ENCODE measurements at places on chromosomes 4 and X. TPM values are rescaled to one million over a fixed set of nuclear protein-coding genes. Genes with fewer than 3 reads are reported as not detected.

DNA sequence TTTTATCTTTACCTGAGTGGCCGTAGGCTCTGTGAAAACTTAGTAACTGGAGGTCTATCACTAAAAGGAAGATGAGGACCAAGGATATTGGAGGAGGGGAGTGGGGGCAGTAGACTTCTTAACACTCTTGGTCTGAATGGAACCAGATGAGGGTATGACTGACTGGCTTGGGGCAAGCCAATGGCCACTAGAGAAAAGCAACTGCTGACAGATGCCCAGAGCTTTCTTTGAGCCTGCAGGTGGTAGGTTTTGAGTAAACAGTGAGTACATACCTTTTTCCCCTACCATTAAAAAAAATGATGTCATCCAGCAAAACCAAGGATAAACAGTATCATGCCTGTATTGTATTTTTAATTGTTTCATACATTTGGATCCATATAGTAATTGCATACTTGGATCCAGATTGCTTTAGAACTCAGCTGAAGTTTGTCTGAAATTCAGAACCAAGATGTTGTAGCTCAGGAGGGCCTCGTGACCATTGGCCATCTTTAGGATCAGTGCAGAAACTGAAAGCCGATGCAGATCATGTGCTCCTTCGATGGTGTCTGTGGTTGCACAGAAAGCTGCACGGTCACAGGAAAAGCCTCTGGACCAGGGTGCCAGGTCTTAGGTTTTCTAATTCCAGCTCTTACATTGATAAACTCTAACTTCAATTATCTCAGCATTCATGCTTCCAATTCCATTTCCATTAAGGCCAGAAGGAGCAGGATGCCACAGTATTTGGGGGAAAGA is 131.0 kb downstream of the PDGFRA start:
- DNase-seq, result no peak

- DNase-seq, result no peak
Observed at GRCh38 chrX:136205882-136206380, 45.3 kb downstream of the MAP7D3 start.

SHROOM2 gene
- under 0.01 TPM for total RNA-seq

DNA sequence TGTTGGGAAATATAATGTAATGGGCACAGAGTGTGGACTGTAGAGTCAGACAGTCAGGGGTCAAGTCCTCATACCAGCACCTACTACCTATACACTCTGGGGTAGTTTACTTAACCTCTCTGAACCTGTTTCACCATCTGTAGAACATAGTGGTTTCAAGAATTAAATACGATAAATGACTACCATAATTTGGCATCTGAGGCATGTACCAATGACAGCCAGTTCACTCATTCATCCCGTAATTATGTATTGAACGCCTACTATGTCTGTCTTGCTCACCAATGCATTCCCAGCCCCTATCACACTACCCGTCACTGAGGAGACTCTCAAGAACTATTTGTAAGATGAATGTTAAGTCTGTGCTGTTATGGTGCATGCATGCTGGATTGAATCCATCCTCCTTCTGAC is 2.0 kb upstream of the FGB start:
- DNase-seq, result no peak

GRCh38 chr4:3527914-3528876 is 4.0 kb downstream of the LRPAP1 start:
- DNase-seq, result no peak

DNA sequence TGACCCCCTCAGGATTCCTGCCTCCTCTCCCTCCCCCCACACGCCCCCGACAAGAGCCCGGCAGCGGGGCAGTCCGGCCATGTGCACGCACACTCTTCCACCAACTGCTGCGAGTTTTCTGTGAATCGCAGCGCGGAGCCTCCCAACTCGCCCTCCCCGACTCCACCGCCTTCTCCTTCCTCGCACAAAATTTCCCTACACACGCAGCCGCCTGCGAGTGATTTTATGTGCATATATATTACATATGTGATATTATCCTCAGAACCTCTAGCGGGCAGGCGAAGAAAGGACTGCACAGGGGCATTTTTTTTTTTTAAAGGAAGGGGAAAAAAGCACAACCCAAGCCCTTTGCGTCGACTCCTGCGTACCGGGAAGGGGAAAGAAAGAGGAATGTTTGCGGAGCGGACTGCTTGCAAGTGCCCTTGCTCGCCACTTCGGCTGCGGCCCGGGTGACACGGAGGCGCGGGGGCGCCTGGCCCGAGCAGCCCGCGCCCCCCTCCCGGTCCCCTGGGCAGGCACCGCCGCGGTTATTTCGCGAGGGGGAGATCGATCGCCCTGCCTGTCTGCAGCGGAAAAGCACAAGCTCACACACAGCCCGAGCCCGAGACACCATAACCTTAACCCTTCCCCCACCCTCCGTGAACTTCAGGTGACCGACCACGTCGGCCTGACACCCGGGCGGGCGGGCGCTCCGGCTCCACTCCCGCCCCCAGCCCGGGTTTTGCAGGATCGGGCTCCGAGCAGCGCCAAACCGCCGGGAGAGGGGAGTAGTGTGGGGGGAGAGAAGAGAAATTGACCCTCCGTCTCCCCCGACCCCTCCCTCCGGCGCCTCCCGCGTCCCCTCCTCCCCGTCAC is 2.3 kb downstream of the ZNF827 start:
- peak; percentile 84 for DNase-seq

DNA sequence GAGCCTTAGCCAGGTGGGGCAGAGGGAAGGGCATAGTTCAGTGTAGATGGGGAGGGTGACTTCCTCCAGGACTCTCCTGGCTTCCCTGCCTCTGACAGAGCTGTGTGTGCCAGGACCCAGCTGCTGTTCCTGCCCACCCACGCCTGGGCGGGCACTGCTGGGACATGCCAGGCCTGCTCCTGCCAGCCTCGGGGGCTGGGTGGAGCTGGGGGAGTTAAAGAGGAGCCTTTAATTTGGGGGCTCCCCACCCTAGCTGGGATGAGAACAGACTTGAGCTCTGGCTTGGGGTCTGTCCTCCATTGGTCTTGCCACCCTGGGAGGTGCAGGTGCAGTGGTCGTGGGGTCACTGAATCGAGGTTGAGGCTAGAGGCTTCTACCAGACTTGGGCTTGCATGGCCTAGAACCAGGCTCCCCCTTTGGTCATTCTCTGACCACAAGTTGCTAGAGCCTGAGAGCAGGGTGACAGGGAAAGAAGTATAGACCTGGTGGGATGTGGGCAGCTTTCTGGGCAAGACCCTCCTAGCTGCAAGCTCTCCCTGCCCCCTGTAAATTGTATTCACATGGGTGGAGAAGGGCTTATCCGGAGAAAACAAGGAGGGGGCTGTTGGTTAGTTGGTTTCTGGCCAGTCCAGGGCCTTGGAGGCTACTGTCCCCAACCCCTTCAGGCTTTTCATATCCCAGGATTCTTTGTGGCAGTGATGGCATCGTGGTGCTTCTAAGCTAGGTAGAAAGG is 5.7 kb downstream of the EFNB1 start:
- DNase-seq, result no peak

DNA sequence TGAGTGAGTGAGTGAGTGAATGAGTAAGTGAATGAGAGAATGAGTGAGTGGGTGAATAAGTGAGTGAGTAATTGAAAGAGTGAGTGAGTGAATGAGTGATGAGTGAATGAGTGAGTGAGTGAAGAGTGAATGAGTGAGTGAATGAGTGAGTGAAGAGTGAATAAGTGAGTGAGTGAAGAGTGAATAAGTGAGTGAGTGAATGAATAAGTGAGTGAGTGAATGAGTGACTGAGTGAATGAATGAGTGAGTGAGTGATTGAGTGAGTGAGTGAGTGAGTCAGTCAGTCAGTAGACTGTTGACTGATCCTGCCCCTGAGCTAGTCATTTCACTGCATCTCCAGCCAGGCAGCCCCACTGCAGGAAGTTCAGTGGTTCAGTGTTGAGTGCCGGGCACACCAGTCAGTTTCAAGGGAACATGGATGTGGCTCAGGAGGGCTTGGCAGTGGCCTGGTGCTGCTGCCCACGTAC is 228.4 kb upstream of the PSAPL1 start:
- DNase-seq, result no peak

GRCh38 chrX:98514032-98514431 is 1630.3 kb downstream of the RPA4 start:
- DNase-seq, result no peak

- no peak for DNase-seq
Observed at GRCh38 chr4:636628-637159, 11.3 kb downstream of the PDE6B start.

GRCh38 chrX:150228431-150228830 is 134.7 kb upstream of the MAMLD1 start:
- DNase-seq, result no peak

- DNase-seq, result peak; percentile 88
Observed at GRCh38 chrX:44542567-44543325, at the start of gene FUNDC1. Gene FUNDC1, minus strand, starts transcription at chrX:44542859. Its CDS starts 27 bp downstream, at chrX:44542832.

PDZD4 gene
- total RNA-seq, result under 0.01 TPM

DNA sequence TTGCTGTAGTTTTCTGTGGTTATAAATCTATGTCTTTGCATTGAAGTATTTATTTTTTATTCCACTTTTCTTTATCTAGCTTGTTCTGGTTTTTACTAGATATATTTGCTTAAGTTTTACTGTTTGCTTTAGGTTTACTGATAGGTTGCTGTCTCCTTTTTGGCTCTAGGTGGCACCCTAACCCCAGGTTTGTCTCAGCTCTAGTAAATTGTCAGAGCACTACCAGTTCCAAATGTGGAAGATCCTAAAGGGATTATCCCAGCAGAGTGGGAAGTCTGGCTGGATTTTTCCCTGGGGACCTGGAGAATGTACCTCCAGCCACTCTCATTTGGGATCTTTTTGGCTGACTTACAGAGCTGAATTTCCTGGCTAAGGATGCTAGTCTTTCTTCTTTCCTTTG is 106.1 kb downstream of the PBDC1 start:
- DNase-seq, result peak; percentile 13

GAGE12E gene
- total RNA-seq, result not detected

GRCh38 chr4:158209825-158210807 is at the start of gene TMEM144:
Gene TMEM144, plus strand, starts transcription at chr4:158210486. Its CDS starts 2,182 bp downstream, at chr4:158212668.
- peak; percentile 89 for DNase-seq

GRCh38 chr4:148103597-148104355 is 338.4 kb downstream of the NR3C2 start:
- DNase-seq, result no peak

ZNF674 gene
- 3.2 TPM for total RNA-seq

DNA sequence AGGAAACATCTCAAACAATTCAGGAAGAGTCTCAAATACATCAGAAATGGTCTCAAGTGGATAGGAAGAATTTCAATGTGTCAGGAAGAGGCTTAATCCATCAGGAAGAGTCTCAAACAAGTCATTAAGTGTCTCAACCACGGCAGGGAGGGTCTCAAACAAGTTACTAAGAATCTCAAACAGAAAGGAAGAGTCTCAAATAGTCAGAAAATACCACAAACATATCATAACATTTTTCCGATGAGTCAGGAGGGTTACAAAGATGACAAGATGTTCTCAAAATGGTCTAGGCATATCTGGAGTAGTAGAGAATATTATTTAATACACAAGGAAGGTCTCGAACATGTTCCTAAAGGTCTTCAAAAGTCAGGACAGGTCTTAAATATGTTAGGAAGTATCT is 109.3 kb upstream of the USP9X start:
- no peak for DNase-seq

DNA sequence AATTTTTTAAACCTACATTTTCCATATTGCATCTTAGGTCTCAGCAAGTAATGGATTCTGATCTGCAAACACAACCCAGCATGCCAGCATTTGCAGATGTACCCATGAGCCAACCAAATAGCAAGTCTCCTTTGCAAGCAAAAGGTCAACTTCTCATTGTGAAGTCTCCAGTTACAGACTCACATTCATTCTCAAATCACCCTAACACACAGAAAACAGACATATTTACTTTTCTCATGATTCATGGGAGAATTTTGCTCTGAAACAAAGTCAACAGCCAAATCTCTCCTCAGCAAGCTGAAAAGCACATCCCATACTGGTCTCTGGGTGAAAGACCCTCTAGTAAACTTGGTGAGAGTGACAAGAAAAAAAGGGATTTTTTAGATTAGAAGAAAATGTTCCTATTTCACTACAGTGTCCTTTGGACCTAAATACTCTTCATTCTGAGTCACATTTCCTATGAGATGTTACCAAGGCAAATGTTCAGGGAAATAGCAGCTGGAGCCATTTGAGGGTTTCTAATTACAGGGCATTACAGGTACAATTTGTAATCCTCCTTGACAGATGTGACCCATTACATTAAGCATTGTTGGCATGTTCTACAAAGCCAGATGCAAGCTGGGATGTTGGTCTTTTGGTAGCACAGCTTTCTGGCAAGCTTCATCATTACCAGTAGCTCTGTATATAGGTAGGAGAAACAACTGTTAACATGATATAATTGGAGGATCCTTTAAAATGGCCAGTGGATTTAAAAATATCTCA is 383.3 kb downstream of the SMARCA1 start:
- no peak for DNase-seq

DNA sequence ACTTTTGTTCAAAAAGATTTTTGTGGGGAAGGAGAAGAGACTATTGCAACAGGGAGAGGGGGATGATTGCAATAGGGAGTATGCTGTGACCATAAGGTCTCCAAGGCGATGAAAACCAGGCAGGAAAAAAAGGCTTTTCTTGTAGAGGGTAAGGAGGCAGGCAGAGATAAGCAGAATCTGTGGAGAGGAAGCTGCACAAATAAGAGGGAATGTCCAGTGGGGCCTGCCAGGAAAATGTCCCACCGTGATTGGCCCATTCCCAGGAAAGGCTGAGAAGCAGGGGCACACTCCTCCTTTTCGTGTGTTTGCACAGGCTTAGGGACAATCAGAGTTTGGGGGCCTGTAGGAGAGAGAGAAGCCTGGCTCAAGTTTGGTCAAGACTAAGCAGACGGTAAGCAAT is 29.1 kb downstream of the SPACA5 start:
- DNase-seq, result no peak

- DNase-seq, result no peak
Observed at GRCh38 chrX:1450361-1451161, 2.1 kb downstream of the ASMTL start.

DNA sequence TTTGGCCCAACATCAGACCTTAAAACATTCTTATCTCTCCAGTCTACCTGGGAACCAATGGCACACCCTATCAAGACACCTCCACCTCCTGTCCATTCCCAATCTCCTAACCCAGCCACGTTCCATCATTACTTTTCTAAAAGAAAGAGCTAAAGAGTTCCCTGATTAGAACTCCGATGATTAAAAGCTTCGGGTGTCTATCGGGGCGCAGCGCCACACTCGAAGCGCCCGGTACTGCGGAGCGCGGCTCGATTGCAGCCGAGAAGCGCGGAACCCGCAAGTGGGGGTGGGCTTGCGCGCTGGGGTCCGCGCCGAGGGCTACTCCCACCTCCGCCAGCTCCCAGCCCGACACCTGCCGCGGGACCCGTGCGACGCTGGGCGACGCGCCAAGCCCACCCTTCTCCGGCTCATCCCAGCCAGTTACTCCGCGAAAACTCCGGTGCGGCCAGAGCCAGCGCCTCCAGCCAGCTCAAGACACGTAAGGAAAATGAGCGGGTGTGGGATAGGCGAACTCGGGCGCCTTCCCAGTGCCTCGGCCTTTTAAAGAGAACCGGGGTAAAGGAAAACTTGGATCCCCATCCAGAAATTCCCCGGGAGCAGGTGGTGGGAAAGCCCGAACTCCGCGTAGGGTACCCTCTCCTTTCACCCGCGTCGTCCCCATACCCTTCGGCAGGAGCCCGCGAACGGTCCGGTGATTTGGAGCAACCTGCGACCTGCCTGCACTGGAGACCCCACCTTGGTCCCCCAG is 593 bp downstream of the NPY1R start:
- DNase-seq, result no peak
